Thyroid gland (tissue), 4 donors: ENCODE measurements at places on chromosomes 3 and 15. TPM values are rescaled to one million over a fixed set of nuclear protein-coding genes. Genes with fewer than 3 reads are reported as not detected.

SPATA12 gene
- not detected for total RNA-seq

SPTBN5 gene
- total RNA-seq, result 0.40 TPM

- no peaks in the 10 kb centered on the region for H3K4me1 ChIP-seq
- H3K27ac ChIP-seq, result no peak overlapping the region
- no peaks in the 10 kb centered on the region for H3K36me3 ChIP-seq
These were observed 93.5 kb upstream of the NR2F2 start for GRCh38 chr15:96237002-96237401.

PFKFB4 gene
- total RNA-seq, result 4.9 TPM

HTD2 gene
- total RNA-seq, result 18.3 TPM

MYL3 gene
- total RNA-seq, result not detected

- no peaks in the 10 kb centered on the region for H3K27me3 ChIP-seq
- H3K4me1 ChIP-seq, result no peaks in the 10 kb centered on the region
- no peak overlapping the region for H3K4me3 ChIP-seq
- H3K36me3 ChIP-seq, result no peaks in the 10 kb centered on the region
- no peak overlapping the region for H3K27ac ChIP-seq
- DNase-seq, result no peak
These were observed 189.6 kb downstream of the ARRDC4 start for GRCh38 chr15:98150084-98150483.

CHRM5 gene
- not detected for total RNA-seq

GRCh38 chr3:27326629-27327545, 42.3 kb downstream of the NEK10 start:
- no peak overlapping the region for H3K27ac ChIP-seq
- no peak for DNase-seq
- H3K36me3 ChIP-seq, result no peaks in the 10 kb centered on the region

ECE2 gene
- not detected for total RNA-seq

DNA sequence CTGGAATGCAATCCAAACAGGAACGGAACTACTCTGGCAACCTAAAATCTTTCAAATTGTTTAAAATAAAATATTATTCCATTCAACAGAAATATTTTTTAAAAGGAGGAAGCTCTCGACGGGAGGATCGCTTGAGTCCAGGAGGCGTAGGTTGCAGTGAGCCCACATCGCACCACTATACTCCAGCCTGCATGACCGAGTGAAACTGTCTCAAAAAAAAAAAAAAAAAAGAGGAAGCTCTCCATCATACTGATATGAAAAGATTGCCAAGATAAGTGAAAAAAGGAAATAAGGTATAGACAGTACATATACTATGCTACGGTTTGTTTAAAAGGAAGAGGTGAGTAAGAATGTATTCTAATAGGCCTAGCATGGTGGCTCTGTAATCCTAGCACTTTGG, 3.6 kb downstream of the RAD18 start:
- no peak overlapping the region for H3K4me3 ChIP-seq
- H3K36me3 ChIP-seq, result no peaks in the 10 kb centered on the region
- no peak for DNase-seq
- H3K27ac ChIP-seq, result no peak overlapping the region

- no peaks in the 10 kb centered on the region for H3K4me1 ChIP-seq
- DNase-seq, result no peak
- no peak overlapping the region for H3K27ac ChIP-seq
- no peaks in the 10 kb centered on the region for H3K27me3 ChIP-seq
- H3K4me3 ChIP-seq, result no peak overlapping the region
These were observed 242.0 kb upstream of the DCBLD2 start for GRCh38 chr3:99143493-99143892.

HIGD2B gene
- total RNA-seq, result not detected

DNA sequence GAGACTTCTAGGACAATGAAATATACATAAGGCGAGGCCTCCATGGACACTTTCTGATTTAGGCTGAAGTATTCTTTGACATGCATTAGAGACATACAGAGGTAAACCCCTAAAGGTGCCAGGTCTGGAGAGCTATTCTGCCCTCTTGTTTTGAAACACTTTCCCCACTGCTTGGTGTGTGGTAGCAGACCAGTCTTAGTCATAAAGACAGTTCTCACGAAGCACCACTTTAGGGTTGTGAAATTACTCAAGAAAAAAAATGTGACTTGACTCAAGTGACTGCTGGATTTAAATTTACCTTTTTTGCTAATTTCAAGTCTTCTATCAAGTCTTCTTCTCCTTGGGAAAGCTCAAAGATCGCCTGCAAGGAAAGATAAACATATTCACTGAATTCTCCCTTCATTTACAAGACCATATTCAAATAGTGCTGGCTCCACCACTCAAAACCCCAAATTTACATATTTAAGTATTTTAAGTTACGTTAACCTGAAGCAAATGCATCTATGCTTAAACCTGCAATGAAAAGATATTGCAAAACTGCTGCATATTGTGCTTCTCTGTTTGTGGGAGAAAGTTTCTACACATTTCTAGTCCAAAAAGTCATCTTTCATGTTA, 48.4 kb downstream of the ARHGEF3 start:
- H3K27me3 ChIP-seq, result no peaks in the 10 kb centered on the region
- peaks cover 16% of the 10 kb centered on the region for H3K4me1 ChIP-seq
- H3K36me3 ChIP-seq, result no peaks in the 10 kb centered on the region
- DNase-seq, result no peak

- DNase-seq, result no peak
- peaks cover 57% of the 10 kb centered on the region for H3K4me1 ChIP-seq
- H3K27ac ChIP-seq, result no peak overlapping the region
- H3K27me3 ChIP-seq, result no peaks in the 10 kb centered on the region
- H3K4me3 ChIP-seq, result no peak overlapping the region
- no peaks in the 10 kb centered on the region for H3K36me3 ChIP-seq
These were observed 60.3 kb upstream of the TEX264 start for GRCh38 chr3:51610708-51611107.

DNA sequence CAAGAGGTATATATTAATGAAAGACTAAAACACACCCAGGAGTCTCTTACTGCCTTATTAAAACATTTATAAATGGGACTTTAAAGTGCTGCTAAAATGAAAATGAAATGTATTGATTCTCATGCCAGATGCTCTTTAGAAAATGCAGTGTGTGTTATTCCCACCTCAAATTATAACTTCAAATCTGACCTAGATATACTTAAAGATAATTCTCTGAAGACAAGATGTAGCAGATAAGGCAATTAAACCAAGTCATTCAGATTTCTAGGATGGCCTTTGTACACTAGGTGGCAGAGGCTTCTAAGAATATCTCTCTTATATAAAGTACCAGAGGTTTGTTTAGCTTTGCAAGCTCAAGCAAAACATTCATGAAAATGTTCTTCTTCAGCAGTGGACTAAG, 26.9 kb upstream of the GOLGA8B start:
- no peaks in the 10 kb centered on the region for H3K4me1 ChIP-seq
- no peaks in the 10 kb centered on the region for H3K27me3 ChIP-seq
- DNase-seq, result no peak
- no peaks in the 10 kb centered on the region for H3K36me3 ChIP-seq

GRCh38 chr3:193744822-193745684, 152.0 kb downstream of the OPA1 start:
- H3K4me3 ChIP-seq, result no peak overlapping the region
- no peaks in the 10 kb centered on the region for H3K4me1 ChIP-seq
- no peaks in the 10 kb centered on the region for H3K27me3 ChIP-seq
- no peak overlapping the region for H3K27ac ChIP-seq

DNA sequence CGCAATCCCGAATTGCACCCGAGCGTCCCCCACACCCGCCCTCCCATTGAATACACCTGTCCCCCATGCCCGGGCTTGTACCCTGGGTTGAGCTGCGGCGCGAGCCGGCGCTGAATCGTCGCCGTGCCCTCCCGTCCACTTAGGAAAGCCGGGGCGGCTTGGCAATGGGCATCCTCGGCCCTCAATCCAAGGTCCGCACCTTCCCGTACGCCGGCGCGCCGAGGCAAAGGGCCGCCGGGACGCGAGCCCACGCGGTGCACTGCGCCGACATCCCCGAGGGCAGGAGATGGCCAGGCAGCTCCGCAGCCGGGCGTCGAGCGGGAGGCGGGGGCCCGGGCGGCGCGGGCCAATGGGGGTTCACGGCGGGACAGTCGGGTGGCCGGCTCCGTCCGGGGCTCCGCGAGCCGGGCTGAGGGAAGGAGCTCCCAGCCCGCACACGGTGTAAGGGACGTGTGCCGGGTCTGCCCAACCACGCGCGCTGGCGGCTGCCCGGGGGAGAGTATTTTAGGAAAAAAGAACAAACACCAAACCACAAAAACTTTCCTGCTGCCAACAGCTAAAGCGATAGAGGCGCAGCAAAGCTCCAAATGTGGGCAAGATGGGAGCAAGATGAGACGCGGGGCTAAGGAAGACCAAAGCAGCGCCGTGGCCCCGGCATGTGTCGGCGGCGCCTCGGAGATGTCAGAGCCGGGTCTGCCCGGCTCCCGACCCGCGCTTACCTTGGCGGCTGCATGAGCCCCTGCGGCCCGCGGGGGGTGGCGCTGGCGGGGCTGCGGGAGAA, 621 bp downstream of the RGMA start:
- H3K27ac ChIP-seq, result no peak overlapping the region
- no peak overlapping the region for H3K4me3 ChIP-seq
- H3K4me1 ChIP-seq, result no peaks in the 10 kb centered on the region
- DNase-seq, result peak; percentile 14

DNA sequence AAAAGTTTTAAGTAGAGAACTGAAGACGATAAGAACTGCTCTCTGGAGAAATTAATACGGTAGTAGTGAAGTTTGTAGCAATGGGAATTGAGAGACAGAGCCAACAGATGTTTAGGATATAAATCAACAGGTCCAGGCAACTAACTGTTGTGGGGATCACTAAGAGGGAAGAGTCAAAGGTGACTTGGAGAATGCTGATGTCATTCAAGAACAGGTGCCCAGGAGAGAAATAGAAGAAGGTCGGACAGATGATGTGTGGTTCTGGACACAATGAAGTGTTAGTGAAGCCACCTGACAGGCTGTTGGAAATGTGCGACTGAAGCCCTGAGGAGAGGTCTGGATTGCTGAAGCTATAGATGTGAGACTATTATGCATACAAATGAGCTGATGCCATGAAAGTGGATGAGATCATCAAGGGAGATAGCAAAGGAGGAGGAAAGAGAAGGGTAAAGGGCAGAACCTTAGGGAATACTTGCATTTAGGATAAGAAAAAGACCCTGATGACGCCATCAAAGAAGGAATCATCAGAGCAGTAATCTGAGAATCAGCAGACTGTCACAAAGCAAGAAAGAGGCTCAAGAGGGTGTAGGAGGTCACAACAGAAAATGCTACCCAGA, 183.7 kb downstream of the FRMD5 start:
- no peak overlapping the region for H3K4me3 ChIP-seq
- no peak overlapping the region for H3K27ac ChIP-seq
- H3K27me3 ChIP-seq, result no peaks in the 10 kb centered on the region
- H3K36me3 ChIP-seq, result no peaks in the 10 kb centered on the region
- peaks cover 22% of the 10 kb centered on the region for H3K4me1 ChIP-seq

DNA sequence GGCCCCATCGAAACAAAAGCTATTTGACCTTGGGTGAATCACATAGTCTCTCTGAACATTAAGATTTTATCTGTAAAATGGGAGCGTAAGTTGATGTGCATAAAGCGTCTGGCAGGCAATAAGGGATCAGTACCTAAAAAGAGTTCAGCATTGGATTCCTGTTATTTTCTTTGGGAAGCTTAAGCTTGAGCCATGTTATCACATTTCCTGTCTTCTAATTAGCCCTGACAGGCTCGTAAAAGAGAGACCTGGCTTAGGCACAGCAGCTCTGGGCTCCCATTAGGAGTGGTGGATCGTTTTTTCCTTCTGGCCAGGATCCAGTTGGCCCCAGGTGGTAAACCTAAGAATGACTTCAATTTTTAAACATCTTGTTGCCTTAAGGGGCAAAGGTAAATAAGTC, 26.0 kb upstream of the CA12 start:
- no peaks in the 10 kb centered on the region for H3K27me3 ChIP-seq
- H3K4me1 ChIP-seq, result no peaks in the 10 kb centered on the region
- H3K27ac ChIP-seq, result no peak overlapping the region
- no peak overlapping the region for H3K4me3 ChIP-seq
- no peak for DNase-seq

GRCh38 chr3:133158686-133159085, 120.5 kb downstream of the TMEM108 start:
- H3K27me3 ChIP-seq, result no peaks in the 10 kb centered on the region
- no peak overlapping the region for H3K4me3 ChIP-seq
- H3K4me1 ChIP-seq, result peaks cover 6% of the 10 kb centered on the region
- H3K27ac ChIP-seq, result no peak overlapping the region
- H3K36me3 ChIP-seq, result no peaks in the 10 kb centered on the region

SNX22 gene
- total RNA-seq, result 114 TPM

TLR9 gene
- total RNA-seq, result not detected

COL6A5 gene
- not detected for total RNA-seq

GRCh38 chr3:133457465-133458067, 57.7 kb downstream of the BFSP2 start:
- H3K4me3 ChIP-seq, result no peak overlapping the region
- H3K36me3 ChIP-seq, result no peaks in the 10 kb centered on the region
- DNase-seq, result no peak
- no peaks in the 10 kb centered on the region for H3K27me3 ChIP-seq
- peaks cover 29% of the 10 kb centered on the region for H3K4me1 ChIP-seq

GRCh38 chr3:150639262-150639661, 36.1 kb downstream of the SELENOT start:
- no peaks in the 10 kb centered on the region for H3K36me3 ChIP-seq
- peaks cover 9% of the 10 kb centered on the region for H3K4me1 ChIP-seq
- H3K4me3 ChIP-seq, result no peak overlapping the region
- no peak for DNase-seq
- no peak overlapping the region for H3K27ac ChIP-seq
- no peaks in the 10 kb centered on the region for H3K27me3 ChIP-seq

GRCh38 chr15:33934921-33935320, 33.4 kb upstream of the CHRM5 start:
- H3K4me1 ChIP-seq, result peaks cover 11% of the 10 kb centered on the region
- no peaks in the 10 kb centered on the region for H3K36me3 ChIP-seq
- no peak overlapping the region for H3K4me3 ChIP-seq
- no peak for DNase-seq

- no peak overlapping the region for H3K27ac ChIP-seq
- H3K4me3 ChIP-seq, result no peak overlapping the region
- peaks cover 65% of the 10 kb centered on the region for H3K36me3 ChIP-seq
These were observed 55.5 kb upstream of the BDH1 start for GRCh38 chr3:197611255-197611654.

DNA sequence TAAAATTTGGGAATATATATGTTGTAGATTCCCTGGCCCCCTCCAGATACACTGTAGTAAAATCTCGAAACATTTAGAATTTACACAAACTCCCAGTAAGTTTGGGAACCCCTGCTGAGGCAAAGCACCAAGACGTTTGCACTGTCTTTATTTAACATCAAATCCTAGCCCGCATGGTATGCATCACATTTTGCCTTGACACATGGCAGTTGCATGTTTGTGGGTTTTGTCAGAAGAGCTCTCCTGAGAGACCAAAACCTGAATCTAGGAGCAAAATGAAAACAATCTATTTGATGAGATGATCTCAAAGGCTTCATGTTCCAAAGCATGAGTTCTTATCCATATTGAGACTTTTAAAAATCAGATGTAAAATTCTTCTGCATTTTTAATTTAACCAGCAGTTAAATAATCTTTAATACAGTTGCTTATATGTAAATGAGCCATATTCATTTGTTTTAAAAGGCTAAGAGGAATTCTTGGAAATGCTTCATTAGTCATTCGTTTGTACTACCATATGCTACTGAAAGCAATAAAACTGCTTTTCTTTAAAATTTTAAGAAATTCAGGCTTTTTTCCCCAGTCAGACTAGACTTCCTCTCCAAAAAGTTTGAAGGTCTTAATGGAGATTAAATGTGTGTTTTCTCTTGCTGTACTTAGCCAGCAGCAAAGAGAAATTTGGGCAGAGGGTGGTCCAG, 105.2 kb upstream of the BOC start:
- no peak overlapping the region for H3K27ac ChIP-seq
- no peak overlapping the region for H3K4me3 ChIP-seq
- H3K36me3 ChIP-seq, result no peaks in the 10 kb centered on the region
- no peak for DNase-seq
- peaks cover 4% of the 10 kb centered on the region for H3K4me1 ChIP-seq
